ENCODE measurements at places on chromosomes 12 and 14.

DNA sequence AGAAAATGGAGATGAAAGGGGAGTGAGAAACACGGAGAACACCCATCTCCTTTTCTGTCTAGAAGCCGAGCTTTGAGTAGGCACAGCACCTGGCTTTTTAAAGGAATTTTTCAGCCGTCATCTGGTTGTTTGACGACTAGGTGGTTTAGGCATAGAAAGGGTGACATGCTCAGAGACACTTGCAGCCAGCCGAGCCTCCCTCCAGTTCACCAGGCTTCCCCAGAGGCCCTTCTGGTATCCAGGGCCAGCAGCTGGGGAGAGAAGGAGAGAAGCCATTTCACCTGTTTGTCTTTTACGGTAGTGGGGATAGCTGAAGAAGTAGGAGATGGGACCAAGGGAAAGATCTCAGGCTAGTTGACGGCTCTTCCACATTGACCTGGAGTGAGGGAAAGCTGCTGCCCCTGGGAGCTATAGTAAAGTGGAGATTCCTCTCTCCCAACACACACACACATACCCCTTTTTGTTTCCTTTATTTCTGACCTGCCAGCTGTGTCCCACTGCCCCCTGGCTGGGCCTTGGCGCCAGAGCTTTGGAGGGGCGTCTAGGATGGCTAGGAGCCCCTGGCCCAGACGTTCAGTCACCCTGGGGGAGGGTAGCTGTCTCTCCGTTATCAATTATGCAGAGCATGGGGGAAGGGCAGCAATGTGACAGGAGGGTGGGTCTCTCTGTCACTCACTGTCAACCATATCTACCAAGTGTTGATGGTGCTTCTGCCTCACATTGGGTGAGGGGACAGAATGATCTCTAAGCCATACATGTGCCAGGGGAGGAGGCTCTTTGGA, 5.5 kb downstream of the MAP3K12 start:
- no peak for DNase-seq

GRCh38 chr14:23245282-23245681, 7.5 kb downstream of the RNF212B start:
- DNase-seq, result no peak

DNA sequence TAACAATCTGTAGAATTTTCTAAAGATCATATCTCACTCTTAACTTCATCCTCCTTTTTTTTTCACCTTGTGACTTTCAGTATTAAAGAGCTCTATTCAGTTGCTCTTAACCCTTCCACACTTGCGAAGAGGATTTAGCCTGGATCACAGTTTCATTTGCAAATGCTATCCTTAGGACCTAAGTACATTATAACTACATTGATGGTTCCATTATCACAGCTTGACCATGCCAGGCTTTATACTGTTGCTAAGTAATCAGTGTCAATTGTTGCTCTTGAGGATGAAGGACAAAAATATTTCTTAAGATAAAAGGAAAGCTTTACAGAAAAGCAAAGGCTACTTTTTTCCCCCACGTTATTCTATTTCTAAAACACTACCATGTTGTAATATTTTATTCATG, 122.2 kb downstream of the PDZRN4 start:
- no peak for DNase-seq

- DNase-seq, result no peak
Measured at GRCh38 chr14:24378327-24378726, 10.3 kb downstream of the NFATC4 start.

- DNase-seq, result no peak
Measured at GRCh38 chr12:131280426-131280825, 326.7 kb downstream of the ADGRD1 start.

GRCh38 chr12:131883521-131883900, 10.9 kb upstream of the ULK1 start:
- no peak for DNase-seq

DNA sequence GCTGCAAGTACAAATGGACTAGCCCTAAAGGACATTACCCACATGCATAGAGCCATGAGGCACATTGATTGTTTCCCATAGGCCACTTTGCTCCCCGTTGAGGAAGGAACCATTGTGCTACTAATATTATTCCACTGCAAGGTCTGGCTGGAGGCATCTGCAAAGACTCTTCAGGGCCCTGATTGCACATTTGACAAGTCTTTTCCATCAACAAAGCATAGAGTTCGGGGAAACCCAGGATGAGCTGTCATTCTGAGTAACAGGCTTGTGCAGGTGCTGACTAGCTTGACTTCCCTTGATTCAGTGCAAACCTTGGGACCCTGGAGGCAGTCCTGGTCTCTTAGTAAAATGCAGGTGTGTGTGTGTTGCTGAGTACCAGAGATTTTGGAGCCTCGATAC, 73.8 kb downstream of the SUSD6 start:
- no peak for DNase-seq

- no peak for DNase-seq
Measured at GRCh38 chr14:100540926-100541620, 46.1 kb downstream of the BEGAIN start.

GRCh38 chr14:42057111-42057510, 450.4 kb downstream of the LRFN5 start:
- DNase-seq, result no peak

GRCh38 chr12:15684896-15685658, 104.1 kb downstream of the EPS8 start:
- DNase-seq, result no peak

DNA sequence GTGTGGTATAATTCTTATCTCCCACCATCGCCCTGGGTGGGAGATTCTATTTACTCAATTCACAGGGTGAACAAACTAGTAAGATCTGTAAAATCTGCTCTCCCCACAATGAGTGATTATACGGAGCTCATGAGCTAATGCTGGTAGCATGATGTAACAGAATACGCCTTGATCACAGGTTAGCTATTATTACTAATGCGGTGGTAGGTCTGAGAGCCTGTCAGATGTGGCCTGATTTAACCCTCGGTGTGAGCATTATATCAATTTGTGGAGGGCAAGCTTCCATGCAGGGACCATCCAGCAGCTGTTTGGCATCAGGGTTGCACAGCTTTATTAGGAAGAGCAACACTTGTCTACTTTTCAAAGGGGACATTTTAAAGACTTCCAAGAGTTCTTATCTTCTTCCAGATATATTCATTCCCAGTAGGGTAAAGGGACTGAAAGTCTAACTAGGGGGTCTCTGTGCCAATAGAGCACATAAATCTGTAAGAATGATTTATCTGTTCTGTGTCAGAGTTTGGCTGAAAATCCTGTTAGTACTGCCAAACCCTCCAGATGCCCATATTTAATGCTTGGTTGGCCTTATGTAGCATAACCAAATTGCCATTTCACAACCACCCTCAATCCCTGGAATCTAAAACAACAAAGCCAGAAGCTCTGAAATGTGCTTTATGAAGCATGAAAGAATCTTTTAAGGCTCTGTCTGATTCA, 18.7 kb downstream of the TSHR start:
- no peak for DNase-seq

GRCh38 chr12:116121453-116121871, 156.0 kb downstream of the MED13L start:
- no peak for DNase-seq

- DNase-seq, result peak; percentile 99
Measured at GRCh38 chr12:50400638-50401499, at the start of gene LARP4. Gene LARP4 (plus strand): TSS chr12:50400885. CDS start chr12:50401011, 126 bp downstream.

DNA sequence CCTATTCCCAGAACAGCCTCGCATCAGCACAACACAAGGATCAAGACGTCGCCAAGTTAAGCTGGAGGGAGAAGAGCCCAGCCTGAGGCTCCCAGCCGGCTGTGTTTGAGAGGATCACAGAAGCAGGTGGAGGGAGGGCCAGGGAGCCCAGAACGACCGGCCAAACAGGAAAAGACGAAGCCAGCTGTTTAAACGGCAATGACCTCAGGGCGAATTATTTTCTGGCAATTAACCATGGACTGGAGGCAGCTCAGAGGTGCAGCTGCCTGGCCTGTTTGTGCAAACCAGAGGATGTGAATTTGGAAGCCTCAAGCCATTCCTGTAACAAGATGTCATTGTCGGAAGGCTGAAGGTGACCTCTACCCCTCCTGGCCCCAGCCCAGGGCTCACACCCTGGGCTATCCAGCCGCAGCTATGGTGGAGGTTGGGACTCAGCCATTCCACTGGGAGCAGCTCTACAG, 175.8 kb upstream of the PRMT8 start:
- DNase-seq, result no peak

DNA sequence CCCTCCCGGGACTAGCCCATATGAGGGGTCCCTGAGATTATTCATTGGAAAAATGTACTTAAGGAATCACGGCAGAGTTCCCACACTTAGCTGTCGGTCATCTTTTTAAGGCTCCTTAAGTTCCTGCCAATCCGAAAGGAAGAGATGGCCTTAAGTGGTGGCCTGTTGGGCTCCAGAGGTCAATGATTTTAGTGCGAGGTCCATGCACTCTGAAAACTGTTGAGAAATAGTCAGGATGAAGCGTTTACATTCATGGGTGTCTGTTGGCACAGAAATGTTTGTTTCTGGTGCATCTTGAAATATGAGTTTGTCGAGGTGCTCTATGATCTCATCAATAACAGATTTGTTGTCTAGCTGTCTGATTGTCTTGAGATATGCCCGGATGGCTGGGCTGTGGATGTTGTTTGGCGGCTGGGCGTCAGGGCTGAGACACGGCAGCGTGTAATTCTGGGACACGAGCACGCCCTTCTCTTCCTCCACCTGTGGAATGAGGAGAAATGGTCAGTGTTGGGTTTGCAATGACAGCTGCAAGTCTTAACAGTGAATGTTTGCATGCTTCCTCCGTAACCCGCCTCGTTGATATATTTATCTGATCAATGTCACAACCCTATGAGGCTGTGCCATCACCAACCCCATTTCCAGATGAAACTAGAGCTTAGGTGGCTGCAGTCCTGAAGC, 1.6 kb downstream of the IL31 start:
- no peak for DNase-seq

DNA sequence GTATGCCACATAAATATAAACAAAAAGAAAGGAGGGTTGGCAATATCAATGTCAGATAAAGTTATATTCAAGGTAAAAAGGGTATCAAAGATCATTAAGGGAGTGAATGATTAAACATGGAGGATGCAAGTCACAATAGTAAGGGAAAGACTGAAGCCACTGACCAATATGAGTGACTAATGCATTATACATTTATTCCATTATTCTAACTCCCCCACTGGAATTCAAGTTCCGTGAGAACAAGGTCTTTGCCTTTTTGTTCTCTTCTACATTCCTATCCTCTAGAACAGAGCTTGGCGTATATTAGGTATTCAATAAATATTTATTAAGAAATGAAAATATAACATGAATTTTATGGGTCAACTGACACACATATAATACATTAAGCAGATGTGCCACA, 30.7 kb downstream of the MAP4K5 start:
- no peak for DNase-seq

GRCh38 chr12:68761901-68762630, 16.1 kb downstream of the SLC35E3 start:
- no peak for DNase-seq

Data from hematopoietic multipotent progenitor cell treated with erythropoietin and hydrocortisone succinate and interleukin-3 and kit ligand, for 8 days (in vitro differentiated cells).